ENCODE measurements at places on chromosomes 3 and 15.

- no peak for DNase-seq
These were observed 2.7 kb downstream of the CSK start for GRCh38 chr15:74784426-74785193.

- DNase-seq = no peak
These were observed 241.7 kb upstream of the GBE1 start for GRCh38 chr3:82002986-82003642.

- peak; percentile 85 for DNase-seq
These were observed 82.3 kb downstream of the RBPMS2 start for GRCh38 chr15:64693134-64693533.

- no peak for DNase-seq
These were observed 128.4 kb downstream of the XXYLT1 start for GRCh38 chr3:195142519-195142918.

- DNase-seq = no peak
These were observed 897 bp upstream of the CHL1 start for GRCh38 chr3:195666-196065.

GRCh38 chr15:79078763-79079410 is 11.7 kb downstream of the RASGRF1 start:
- no peak for DNase-seq

DNA sequence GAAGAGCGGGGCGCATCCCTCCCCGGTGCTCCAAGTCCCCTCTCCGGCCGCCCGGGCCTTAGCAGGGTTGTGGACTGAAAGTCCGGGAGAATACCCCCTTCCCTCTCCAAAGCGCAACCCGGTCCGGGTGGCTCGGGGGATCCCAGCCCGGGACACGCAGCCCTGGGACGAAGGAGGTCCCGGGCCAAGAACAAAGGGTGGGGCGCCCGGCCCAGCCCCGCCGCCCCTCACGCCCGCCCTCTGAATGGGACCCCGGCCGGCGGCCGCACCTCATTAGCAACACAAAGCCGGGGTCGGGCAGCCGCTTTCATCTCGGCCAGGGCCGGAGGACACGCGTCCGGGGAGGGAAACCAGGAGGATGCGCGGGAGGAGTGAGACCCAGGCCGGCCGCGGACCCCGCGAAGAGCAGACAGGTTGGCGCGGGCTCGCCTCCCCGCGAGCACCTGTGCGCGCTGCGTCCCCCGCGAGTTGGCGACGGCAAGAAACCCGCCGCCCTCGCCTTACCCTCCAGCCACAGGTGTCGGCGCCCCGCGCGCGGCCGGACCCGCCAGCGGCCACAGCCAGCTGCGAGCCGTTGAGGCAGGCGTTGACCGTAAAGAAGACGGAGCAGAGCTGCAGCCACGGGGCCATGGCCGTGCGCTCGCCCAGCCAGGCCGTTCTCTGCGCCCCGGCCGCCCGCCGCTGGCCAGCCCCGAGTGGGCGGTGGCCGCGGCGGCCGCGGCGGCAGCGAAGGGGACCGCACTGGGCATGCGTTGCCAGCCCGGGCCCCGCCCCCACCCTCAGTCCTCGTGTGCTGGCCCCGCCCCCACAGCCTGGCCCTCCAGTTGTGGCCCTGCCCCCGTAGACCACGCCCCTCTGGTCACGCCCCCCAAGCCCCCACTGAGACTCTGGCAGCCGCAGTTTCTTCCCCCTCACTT is at the start of gene IL17RD:
IL17RD (minus strand) TSS at position 697 of the 917 bp plus-strand sequence; CDS start at position 630, 67 bp downstream.
- peak; percentile 78 for DNase-seq

- DNase-seq = peak; percentile 28
These were observed 94.6 kb upstream of the CTDSPL start for GRCh38 chr3:37766797-37767776.

- DNase-seq = no peak
These were observed 975.1 kb downstream of the ROBO1 start for GRCh38 chr3:78792733-78793132.

DNA sequence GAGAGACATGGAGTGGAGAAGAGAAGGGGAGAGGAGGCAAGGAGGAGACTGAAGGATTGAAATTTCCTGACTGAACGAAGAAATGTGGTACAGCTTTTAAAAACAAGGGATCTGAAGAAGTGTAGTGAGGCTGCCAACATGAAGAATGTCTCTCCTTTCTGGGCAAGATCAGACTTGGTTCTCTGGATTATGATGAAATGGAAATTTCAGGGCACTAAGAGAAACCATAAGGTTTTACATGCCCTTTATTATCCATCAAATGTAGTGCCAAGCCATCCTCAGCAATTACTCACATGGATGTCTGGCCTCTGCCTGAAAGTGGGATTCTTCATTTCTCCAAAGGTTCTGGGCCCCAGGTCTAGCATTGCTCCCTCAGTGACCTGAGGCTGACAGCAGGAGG is 77.6 kb upstream of the CCDC80 start:
- no peak for DNase-seq

DNA sequence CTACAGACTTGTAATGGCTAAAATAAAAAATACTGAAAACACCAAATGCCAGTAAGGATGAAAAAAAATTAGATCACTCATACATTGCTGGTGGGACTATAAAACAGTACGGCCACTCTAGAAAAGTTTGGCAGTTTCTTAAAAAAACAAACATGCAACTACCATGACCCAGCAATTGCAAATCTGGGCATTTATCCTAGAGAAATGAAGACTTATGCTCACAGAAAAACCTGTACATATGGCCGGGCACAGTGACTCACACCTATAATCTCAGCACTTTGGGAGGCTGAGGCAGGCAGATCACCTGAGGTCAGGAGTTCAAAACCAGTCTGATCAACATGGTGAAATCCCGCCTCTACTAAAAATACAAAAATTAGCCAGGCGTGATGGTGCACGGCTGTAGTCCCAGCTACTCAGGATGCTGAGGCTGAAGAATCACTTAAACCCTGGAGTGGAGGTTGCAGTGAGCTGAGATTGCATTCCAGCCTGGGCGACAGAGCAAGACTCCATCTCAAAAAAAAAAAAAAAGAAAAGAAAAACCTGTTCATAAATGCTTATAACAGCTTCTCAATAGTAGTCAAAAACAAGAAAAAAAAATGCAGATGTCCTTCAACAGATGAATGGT is 5.6 kb downstream of the TP53BP1 start:
- DNase-seq = no peak

DNA sequence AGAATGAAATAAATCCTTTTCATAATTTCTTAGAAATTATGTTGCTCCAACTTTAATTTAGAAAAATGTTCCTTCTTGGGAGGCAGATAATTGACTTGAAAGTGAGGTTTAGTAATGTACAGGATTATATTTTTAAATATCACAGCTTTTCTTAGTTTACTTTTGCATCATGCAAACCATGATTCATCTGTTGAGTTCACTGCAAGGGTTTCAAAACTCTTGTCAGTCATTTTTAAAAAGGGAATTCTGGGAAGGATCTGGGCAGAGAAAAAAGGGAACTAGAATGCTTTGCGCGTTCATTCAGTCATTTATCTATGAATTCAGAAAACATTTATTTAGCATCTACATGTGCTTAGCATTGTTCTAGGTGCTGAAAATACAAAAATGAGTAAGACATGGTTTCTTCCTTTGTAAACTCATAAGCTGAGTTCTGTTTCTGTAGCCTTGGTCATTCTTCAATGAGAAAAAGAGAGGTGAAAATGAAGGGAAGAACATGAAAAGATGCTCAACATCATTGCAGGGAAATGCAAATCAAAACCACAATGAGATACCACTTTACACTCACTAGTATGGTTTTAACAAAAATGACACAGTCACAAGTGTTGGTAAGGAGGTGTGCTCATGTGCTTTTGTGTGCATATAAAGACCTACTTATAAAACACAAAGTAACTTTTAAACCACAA is 209.1 kb downstream of the NR1D2 start:
- no peak for DNase-seq

- DNase-seq = no peak
These were observed 1.7 kb downstream of the PLA2G4D start for GRCh38 chr15:42092398-42093318.

GRCh38 chr15:76340803-76341365 is 4.3 kb downstream of the ISL2 start:
- DNase-seq = no peak

GRCh38 chr15:94069844-94070243 is 161.5 kb upstream of the MCTP2 start:
- DNase-seq = no peak

DNA sequence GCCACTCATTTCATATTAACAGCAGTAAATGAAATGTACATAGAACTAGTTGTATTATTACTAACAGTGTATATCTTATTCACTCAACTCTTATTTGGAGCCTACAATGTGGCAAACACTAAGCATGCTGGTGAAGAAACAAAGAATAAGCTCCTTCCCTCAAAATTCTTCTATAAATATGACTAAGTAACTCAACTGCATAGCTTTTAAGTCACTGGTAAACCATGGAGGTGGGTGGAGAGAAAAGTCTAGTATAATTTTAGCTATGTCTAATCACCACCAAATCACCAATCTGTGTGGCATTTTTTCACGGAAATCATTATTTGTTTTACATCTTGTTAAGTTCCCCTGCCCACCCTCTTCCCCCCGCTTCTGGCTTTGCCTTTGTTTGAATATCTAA is 17.5 kb downstream of the COPS2 start:
- DNase-seq = peak; percentile 30

GRCh38 chr3:172092658-172093057 is 53.3 kb downstream of the FNDC3B start:
- no peak for DNase-seq

GRCh38 chr15:70588613-70589012 is 174.7 kb downstream of the UACA start:
- DNase-seq = no peak

DNA sequence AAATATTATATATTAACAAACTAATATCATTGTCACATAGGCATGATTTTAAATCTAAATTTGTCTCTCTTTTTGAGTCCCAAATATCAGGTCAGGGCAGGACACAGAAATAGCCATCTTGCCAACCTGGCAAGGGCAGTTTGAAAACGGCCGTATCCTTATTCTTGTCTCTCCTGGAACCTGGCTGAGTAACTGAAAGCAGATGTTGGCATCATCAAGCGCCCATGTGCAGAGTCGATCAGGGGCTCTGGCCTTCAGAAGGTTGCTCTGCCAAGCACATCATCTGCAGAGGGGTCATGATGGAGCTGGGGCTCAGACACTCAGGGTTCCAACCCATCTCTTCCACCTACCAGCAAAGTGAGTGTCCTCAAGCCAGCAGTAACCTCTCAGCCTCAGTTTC is 55.2 kb upstream of the OCA2 start:
- no peak for DNase-seq

- DNase-seq = peak; percentile 13
These were observed 114.1 kb upstream of the FRMD4B start for GRCh38 chr3:69499899-69500421.

DNA sequence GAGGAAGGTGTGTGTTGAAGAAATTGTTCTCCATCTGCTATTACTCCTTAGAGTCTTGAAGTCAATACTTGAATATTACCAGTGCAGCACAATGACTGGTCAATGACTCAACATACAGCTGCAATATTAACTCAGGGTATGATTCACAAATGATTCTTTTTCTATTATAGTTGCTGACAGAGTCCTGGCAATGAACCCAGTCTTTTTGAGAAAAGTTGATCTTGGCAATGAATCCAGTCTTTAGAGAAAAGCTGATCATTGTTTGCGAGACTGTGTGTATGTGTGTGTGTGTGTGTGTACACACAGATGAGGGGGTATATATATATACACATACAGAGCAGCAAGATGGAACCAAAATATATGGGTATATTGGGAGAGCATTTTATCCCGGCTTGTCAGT is 315.1 kb downstream of the ZNF385D start:
- DNase-seq = peak; percentile 99

GRCh38 chr3:11995120-11995519 is 9.1 kb upstream of the SYN2 start:
- DNase-seq = no peak

- peak; percentile 75 for DNase-seq
These were observed 101.5 kb downstream of the FBLN2 start for GRCh38 chr3:13650210-13651056.

- peak; percentile 72 for DNase-seq
These were observed 455.0 kb upstream of the THBS1 start for GRCh38 chr15:39125904-39126303.

GRCh38 chr3:13141183-13141582 is 68.0 kb upstream of the IQSEC1 start:
- DNase-seq = no peak

DNA sequence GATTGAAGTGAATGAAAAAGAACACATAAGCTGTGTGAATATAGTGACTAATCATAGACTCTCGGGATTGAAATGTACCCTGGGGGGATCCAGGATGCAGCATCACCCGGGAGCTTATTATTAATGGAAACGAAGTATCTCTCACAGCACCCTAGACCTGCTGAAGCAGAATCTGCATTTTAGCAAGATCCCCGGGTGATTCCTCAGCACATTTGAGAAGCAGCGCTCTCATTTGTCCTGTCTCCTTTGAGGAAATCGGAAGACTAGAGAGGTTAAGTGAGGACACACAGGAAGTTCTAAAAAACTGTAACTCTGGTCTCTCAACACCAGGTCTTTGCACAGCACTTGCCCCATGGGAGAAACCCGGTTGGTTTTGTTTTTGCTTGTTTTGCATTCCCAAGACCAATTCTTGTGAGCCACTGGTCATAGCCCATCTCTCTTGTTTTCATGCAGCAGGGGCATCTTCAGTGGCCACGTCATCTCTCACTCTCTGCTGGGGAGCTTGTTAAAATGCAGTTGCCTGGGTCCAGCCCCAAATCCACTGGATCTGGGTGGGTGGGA is 30.2 kb downstream of the ZNF710 start:
- peak; percentile 47 for DNase-seq

DNA sequence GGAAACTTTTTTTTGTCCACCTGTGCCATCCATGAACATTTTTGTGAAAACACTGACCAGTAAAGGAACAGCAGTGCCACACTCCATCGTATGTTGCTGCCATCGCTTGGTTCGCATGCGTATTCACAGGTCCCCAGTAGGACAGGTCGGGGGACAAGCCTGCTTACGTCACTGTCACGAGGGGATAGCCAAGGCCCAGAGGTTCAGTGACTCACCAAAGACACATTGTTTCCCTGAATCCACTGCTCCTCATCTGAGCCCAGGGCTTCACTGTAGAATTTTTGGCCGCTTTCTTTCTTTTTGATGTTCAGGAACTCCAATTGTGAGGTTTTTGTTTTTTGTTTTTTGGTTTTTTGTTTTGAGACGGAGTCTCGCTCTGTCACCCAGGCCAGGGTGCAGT is 5.9 kb downstream of the ADPRH start:
- no peak for DNase-seq

DNA sequence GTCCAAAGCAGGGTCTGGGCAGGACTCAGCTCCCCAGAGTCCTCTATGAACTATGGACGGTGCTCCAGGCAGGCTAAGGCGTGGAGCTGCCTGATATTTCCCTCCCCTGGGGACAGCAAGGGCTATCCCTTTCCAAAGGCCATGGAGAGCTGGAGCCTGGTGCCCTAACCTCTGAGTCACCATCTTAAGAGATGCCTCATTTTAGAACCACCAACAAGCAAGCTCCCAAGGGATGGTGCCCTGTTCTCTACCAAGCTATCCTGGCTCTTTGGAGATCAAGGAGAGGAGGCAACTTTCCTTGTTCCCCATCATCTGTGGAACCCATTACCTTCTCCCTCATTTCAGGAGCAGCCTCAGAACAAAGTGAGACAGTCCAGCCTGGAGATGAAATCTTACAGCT is 15.7 kb downstream of the STARD5 start:
- DNase-seq = no peak

- DNase-seq = no peak
These were observed 16.7 kb upstream of the ZMAT3 start for GRCh38 chr3:179088306-179088705.

GRCh38 chr15:43441316-43441715 is 51.6 kb downstream of the TP53BP1 start:
- peak; percentile 43 for DNase-seq
